Activated CD4-positive, alpha-beta memory T cell treated with anti-CD3 and anti-CD28 coated beads for 36 hours (primary cell): ENCODE measurements at places on chromosomes 7 and 10. TPM values are rescaled to one million over a fixed set of nuclear protein-coding genes. Genes with fewer than 3 reads are reported as not detected.

DNA sequence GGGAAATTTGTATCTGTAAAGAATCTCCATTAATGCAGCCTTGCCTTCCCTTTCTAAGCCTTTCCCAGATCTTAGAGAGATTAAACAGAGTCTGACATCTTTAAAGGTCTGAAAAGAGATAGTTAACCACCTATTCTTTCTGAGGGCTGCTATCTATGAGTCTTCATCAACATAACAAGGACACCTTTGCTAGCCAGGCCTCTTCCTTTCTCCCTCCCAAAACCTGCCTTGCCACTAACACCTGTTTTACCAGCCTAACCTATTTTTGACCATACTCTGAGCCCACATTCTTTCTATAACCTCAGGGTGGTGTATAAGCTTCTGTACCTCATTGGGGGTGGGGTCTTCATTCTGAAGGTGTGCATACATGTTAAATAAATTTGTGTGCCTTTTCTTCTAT is 217.1 kb downstream of the IPMK start:
- DNase-seq, result no peak
- no peak overlapping the region for H3K4me3 ChIP-seq
- no peak overlapping the region for H3K27ac ChIP-seq
- no peaks in the 10 kb centered on the region for H3K36me3 ChIP-seq
- no peaks in the 10 kb centered on the region for H3K27me3 ChIP-seq

DNA sequence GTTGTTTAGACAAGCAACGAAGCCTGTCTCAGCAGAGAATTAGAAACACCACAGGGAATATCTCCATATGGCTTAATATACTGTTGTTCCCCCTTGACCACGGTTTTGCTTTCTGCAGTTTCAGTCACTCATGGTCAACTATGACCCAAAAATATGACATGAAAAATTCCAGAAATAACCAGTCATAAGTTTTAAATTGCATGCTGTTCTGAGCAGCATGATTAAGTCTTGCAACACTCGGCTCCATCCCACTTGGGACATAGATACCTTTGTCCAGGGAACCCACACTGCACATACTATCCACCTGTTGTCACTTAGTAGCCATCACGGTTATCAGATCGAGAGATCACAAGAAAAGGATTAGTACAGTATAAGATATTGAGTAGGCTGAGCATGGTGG is 60.7 kb upstream of the FOXK1 start:
- DNase-seq, result no peak
- H3K27me3 ChIP-seq, result peaks cover 1% of the 10 kb centered on the region
- H3K4me3 ChIP-seq, result no peak overlapping the region
- H3K4me1 ChIP-seq, result peaks cover 19% of the 10 kb centered on the region
- no peak overlapping the region for H3K27ac ChIP-seq
- H3K36me3 ChIP-seq, result no peaks in the 10 kb centered on the region

DNA sequence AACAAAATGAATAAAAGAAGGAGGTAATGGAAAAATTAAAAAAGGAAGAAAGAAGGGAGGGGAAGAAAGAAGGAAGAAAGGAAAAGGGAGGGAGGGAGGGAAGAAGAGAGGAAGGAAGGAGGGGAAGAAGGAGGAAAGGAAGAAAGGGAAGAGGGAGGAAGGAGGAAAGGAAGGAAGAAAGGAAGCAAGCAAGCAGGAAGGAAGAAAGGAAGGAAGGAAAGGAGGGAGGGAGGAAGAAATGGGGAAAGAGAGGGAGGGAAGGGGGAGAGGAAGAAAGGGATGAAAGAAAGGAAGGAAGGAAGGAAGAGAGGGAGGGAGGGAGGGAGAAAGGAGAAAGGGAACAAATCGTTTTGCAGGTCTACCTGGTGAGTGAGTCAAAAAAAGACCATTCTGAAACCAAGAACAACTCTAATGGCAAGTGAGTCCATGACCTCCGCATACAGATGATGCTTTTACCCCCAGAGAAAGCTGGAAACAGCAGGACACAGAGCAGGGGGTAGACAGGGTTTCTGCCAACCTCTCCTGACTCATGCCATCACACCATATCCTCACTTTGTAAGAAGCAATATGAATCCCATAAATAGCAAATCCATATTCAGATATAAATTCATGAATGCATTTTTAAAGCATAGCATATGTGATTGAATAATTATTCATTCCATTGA is 1112.9 kb upstream of the AUTS2 start:
- no peaks in the 10 kb centered on the region for H3K4me1 ChIP-seq
- no peak for DNase-seq
- H3K27me3 ChIP-seq, result no peaks in the 10 kb centered on the region
- no peaks in the 10 kb centered on the region for H3K36me3 ChIP-seq
- H3K4me3 ChIP-seq, result no peak overlapping the region
- H3K27ac ChIP-seq, result no peak overlapping the region

- no peak for DNase-seq
- no peaks in the 10 kb centered on the region for H3K27me3 ChIP-seq
- H3K36me3 ChIP-seq, result peaks cover 25% of the 10 kb centered on the region
- no peak overlapping the region for H3K27ac ChIP-seq
Measured at GRCh38 chr10:79305988-79306387, 41.3 kb upstream of the PPIF start.

DNA sequence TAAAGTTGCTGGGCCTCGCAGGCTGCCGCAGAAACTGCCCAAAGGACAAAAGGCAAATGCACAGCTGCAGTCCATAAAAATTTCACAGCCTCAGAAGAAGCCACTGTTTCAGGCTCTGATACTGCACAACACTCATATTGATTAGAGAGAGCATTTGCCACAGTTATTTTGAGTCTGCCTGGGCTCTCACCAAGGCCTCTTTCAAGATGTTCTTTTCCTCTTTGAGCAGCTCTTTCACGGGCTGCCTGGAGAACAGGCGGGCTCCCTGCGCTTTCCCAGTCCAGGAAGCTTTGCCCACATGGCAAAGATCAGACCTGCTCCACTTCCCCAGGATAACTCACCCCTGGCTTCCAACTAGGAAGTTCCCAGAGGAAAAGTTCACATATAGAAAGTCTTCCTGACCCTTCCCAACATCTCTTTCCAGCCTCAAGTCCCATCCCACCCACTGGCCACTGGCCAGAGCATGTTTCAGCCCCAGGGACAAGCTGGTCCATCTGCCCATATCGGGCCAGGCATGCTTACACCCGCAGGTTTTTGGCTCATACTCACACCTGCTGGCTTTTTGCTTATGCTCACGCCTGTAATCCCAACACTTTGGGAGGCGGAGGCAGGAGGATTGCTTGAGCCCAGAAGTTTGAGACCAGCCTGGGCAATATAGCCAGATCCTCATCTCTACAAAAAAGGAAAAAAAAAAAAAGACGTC is 3.3 kb downstream of the SLIT1 start:
- no peak overlapping the region for H3K4me3 ChIP-seq
- H3K27me3 ChIP-seq, result peaks cover 53% of the 10 kb centered on the region
- peaks cover 3% of the 10 kb centered on the region for H3K4me1 ChIP-seq
- no peak overlapping the region for H3K27ac ChIP-seq
- H3K36me3 ChIP-seq, result no peaks in the 10 kb centered on the region

DNA sequence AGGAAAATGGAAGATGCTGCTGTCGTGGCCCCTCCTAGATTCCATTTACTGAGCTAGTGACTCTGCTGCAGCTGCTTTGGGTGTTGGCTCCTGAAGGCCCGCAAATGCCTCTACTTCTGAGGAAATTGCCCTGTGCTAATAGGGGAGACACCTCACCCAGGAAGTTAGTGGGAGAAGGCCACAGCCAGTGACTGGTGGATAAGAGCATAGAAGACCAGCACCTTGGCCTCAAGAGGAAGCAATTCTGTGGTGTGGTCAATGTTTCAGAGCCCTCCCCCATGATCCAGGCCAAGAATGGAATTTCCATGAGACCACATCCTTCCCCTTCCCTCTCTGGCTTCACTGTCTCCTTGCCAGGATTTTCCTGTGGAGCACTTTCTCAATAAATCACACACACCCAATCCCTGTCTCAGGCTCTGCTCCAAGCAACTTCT is 25.0 kb upstream of the FZD1 start:
- no peak overlapping the region for H3K4me3 ChIP-seq
- DNase-seq, result no peak
- no peak overlapping the region for H3K27ac ChIP-seq

Gene ECHDC3
- 1.4 TPM for total RNA-seq

Gene HOXA1
- total RNA-seq, result 0.29 TPM

Gene RSPH10B
- total RNA-seq, result not detected

Gene SCIN
- total RNA-seq, result not detected
